ENCODE measurements at places on chromosomes 3 and 15.
A peak's percentile ranks its signal among the peaks of the same experiment; 100 is the strongest.

- DNase-seq, result peak; percentile 45
These were observed 86.2 kb upstream of the PIAS1 start for GRCh38 chr15:67967871-67968431.

GRCh38 chr3:13420831-13421765 lies 976 bp upstream of the NUP210 start:
- DNase-seq, result no peak

GRCh38 chr3:23017801-23018200 lies 185.3 kb upstream of the UBE2E2 start:
- peak; percentile 3 for DNase-seq

- DNase-seq, result peak; percentile 39
These were observed 13.9 kb upstream of the PAQR9 start for GRCh38 chr3:142977399-142977728.

DNA sequence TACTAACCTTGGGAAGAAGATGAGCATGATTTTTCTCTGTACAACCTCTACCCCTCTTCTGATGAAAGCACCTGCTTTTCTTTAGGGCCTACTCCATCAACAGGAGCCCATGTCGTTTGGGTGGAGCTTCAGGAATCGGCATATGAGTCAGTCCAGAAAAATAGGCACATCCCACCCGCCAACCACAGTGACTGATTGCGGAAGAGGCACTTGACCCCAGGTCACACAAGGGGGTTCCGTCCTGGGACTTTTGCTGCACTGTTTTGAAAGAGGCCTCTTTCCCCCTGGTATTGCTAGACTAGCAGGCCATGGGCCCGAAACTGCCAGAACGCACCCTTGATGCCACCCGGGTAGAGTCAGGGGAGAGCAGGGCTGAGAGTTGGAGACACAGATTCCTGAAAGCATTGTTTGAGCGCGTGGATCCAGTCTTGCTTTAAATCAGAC lies 19.3 kb upstream of the NRROS start:
- DNase-seq, result no peak

- DNase-seq, result peak; percentile 45
These were observed 63.0 kb upstream of the CFAP161 start for GRCh38 chr15:81071120-81071519.

DNA sequence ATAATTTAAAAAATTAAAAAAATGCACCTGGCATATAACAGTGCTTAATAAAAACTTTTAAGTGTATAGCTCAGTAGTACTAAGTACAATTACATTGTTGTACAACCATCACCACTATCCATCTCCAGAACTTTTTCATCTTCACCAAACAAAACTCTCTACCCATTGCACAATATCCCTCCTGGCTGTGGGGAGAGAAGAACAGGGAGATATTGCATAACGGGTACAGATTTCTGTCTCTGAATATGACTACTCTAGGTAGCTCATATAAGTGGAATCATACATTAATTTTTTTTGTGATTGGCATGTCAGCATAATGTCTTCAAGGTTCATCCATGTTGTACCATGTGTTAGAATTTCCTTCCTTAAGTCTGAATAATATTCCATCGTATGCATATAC lies 91.0 kb upstream of the PLAAT1 start:
- DNase-seq, result no peak

DNA sequence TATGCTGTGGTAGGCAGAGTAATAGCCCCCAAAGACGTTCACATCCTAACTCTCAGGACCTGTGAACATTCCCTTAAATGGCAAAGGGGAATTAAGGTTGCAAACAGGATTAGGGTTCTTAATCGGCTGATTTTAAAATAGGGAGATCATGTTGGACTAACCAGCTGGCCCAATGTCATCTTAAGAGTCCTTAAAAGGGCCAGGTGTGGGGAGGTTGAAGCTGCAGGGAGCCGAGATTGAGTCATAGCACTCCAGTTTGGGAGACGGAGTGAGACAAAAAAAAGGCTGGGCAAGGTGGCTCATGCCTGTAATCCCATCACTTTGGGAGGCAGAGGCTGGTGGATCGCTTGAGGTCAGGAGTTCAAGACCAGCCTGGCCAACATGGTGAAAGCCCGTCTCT lies 1.6 kb upstream of the FLNB start:
- no peak for DNase-seq

GRCh38 chr3:35633332-35634124 lies 5.8 kb upstream of the ARPP21 start:
- no peak for DNase-seq

- DNase-seq, result no peak
These were observed 6.3 kb downstream of the CHAC1 start for GRCh38 chr15:40959331-40960141.

- no peak for DNase-seq
These were observed 208.9 kb upstream of the ST8SIA2 start for GRCh38 chr15:92184679-92185230.

- DNase-seq, result no peak
These were observed 635.0 kb downstream of the ZIC1 start for GRCh38 chr3:148044151-148044550.
